Stimulated activated CD4-positive, alpha-beta T cell treated with anti-CD3 and anti-CD28 coated beads, TNF-alpha, amount 100 ng/mL, for 1 hour (primary cell): ENCODE measurements at places on chromosomes 12 and 14.

GRCh38 chr14:41604721-41605531 lies 1.8 kb upstream of the LRFN5 start:
- DNase-seq, result no peak

GRCh38 chr14:88040146-88040545 lies 35.2 kb downstream of the GPR65 start:
- no peak for DNase-seq

DNA sequence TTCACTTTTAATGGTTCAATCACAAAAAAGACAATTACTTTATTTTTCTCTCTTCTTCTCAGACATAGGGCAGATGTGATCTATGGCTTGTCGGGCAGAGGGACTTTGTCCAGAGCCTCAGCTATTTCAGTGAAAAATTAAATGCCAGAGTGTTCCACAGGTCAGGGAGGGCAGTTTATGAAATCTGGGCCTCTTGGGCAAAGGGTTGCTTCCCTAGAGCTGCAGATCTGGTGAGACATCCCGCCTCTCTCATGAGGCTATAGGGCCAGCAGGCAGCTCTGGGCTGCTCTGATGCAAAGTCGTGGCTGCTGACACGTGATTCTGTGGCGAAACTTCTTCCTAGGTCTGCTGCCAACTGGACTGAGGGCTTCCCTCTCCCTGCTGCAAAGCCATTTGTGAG lies 6.0 kb downstream of the CLMN start:
- no peak for DNase-seq

- no peak for DNase-seq
Measured at GRCh38 chr12:117284140-117284539, 77.3 kb downstream of the NOS1 start.

GRCh38 chr14:79186523-79186922 lies 1016.4 kb downstream of the NRXN3 start:
- DNase-seq, result no peak

DNA sequence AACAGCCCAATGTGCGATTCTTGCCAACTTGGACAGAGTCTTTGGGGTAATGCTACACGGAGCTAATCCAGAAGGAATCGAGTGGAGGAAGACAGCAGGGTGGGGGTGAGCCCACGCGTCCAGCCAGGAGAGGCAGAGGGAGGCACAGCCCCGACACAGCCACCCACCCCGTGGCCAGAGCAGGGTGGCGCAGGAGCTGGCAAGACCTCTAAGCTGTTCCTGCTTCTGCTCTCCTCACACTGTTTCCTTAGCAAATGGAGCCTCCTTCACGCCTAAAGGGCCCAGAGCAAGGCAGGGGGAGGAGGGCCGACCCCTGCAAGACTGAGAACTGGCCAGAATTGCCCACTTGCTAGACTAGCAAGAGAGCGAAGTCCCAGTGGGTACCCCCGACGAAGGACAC lies 91.5 kb downstream of the FBXL14 start:
- DNase-seq, result no peak

GRCh38 chr12:104553421-104553820 lies 96.7 kb downstream of the CHST11 start:
- DNase-seq, result no peak

- DNase-seq, result no peak
Measured at GRCh38 chr12:22682663-22683062, 57.7 kb downstream of the ETNK1 start.

DNA sequence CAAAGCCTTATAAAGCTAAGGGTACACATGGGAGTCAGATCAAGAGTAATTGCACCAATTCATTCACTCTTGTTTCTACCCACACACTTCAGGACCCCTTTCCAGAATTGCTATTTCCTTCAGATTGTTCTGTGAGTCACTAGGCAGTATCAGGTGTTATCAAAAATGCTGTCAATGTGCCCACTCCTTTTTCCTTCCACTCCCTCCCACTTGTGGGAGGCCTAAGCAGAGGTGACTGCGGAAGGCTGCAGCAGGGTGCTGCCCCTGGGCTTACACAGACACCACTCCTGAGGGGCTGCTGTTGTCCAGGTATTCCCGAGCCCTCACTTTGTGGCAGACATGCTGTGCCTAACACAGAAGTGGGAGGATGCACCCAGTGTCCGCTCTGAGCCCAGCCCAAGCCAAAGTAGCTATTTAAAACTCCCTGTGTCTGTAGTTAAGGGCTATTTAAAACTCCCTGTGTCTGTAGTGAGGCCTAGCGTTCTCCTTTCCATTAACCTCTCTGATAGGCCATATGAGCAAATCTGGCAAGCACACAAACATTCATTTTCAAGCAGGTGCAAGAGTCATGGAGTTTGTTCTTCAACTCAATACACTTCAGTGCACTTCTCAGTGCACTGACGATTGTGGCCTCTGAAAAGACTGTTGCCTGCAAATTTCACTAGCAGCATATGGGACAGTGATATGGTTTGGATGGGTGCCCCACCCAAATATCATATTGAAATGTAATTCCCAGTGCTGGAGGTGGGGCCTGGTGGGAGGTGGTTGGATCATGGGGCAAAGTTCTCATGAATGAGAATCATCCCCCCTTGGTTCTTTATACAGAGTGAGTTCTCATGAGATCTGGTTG lies 117.8 kb downstream of the PHLDA1 start:
- DNase-seq, result peak; percentile 7

GRCh38 chr14:32078023-32078857 lies 1.1 kb downstream of the ARHGAP5 start:
- DNase-seq, result no peak

GRCh38 chr12:85821759-85822158 lies 14.4 kb downstream of the RASSF9 start:
- no peak for DNase-seq

DNA sequence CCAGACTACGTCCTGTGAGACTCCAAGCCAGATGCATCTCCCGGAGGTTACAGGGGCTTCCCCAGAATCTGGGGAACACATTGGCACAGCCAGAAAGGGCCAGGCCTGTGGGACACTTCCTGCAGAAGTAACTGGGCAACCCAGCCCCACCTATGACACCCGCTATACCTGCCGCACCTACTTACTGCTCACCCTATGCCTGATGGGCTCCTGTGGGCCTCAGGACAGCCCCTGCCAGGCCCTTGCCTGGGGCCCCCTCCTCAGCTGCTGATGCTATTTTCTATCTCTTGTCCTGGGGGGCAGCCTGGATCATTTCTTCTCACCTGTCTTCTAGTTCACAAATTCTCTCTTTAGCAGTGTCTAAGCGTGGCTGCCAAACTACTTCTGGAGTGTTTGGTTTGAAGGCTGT lies 28.7 kb downstream of the JAG2 start:
- DNase-seq, result no peak

DNA sequence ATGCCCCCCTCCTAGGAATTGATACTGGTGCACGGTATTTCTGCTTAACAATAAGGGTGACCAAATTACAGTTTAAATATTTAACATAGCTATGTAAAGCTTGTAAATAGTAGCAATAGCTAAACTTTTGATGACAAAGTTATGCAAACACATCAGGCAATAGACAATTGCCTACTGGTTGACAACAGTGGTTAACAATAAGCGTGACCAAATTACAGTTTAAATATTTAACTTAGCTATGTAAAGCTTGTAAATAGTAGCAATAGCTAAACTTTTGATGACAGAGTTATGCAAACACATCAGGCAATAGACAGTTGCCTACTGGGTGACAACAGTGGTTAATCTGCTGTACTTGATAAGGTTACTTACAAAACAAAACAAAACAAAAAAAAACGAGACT lies 886.5 kb upstream of the FLRT2 start:
- no peak for DNase-seq

DNA sequence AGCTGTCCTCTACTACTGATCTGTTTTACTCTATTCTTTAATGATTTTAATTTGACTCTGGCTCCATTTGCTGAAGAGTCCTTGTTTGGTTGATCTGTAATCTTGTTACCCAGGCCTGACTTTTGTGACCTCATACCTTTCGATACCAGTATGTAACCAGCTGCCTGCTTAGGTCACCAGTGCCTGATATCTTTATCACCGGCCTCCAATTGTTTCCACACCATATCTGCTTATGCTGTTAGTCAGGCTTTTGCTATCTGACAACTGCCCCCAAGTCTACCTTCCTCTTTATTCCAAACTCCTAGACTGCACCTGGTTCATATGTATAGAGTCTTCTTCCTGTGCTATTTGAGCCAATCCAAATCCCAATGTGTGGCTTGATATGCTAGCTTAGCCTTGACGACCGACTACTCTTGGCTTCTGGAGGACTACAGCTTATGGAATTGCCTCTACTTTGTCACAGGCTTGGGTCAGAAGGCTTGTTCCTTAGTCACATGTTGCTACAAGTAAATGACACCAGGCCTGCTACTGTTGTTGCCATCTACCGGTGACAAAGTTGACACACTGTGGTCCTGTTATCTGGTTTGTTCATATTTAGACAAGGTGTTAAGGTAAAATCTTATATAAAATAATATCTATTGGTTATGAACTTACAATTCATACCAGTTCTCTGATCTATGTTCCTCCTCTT lies 193.9 kb downstream of the TRHDE start:
- no peak for DNase-seq

DNA sequence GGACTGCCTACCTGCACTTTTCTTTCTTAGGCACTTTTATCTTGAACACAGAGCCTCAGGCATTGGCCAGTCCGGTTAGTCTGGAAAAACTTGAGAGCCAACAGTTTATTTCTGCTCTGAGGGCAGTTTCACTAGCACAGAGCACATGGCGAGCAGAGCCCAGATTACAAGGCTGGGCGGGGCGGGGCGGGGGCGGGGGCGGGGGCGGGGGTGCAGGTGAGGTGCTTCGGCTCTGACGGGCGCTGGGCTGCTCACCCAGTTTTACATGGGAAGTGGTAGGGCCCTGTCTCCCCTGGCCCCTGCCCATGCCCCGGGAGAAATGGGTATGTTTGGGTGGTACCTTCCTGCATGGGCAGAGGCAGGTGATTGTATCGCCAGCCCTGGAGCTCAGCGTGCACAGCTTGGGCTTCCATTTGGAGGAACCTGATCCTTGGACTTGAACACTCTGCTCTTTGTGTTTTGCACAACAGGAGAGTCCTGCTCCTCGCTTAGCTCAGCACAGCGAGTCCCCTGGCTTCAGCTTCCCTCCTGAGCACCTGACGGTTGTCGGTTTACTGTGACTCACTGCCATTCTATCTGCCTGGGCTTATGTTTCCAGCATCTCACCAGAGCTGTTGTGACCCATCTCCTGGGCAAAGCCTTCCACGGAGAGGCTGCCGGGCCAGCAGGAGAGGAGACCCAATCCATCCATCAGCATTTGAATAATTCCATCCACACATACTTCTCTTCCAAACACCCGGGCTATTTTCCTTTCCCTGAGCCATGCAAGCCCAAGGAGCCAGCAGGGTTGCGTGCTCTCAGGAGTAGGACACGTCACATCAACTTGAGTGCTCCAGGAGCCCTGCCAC lies 108.5 kb downstream of the ARF6 start:
- peak; percentile 41 for DNase-seq

DNA sequence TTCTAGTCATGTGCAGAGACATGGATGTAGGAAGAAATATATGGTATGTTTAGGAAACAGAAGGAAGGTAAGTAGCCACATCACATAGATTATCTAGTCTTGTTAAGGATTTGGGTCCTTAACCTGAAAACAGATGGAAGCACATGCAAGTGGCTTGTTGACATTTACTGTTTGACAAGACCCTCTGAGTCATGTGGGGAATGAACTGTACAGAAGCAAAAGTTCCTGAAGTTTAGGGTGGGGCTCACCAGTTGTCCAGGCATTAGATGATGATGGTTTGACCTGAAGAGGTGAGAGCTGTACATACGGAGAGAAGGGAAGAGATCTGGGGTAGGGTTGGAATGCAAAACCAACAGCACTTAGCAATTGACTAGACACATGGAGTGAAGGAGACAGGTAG lies 281.1 kb upstream of the GRIP1 start:
- DNase-seq, result no peak

GRCh38 chr12:46526233-46526632 lies 153.7 kb upstream of the SLC38A2 start:
- DNase-seq, result no peak

DNA sequence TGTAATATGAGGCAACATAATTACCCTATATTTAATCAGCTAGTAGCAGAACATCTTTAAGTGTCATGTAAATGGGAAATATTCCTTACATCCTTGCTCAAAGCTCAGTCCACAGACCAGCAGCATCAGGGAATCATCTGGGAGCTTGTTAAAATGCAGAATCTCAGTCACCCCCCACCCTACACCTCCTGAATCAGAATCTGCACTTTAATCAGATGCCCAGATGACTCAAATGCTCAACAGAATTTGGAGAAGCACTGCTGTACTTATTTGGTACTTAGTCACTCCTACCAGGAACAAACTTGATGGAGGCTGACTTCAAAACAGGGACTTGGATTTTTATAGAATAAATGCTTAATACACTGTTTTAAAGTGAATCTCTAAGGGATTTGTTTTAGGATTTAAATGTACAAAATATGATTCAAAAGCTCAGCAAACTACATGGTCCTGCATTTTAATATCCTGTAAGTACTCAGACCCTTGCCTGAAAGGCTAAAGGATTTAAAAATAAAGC lies 96.5 kb downstream of the ARMH4 start:
- no peak for DNase-seq

GRCh38 chr12:66808606-66809005 lies 129.7 kb upstream of the GRIP1 start:
- no peak for DNase-seq

DNA sequence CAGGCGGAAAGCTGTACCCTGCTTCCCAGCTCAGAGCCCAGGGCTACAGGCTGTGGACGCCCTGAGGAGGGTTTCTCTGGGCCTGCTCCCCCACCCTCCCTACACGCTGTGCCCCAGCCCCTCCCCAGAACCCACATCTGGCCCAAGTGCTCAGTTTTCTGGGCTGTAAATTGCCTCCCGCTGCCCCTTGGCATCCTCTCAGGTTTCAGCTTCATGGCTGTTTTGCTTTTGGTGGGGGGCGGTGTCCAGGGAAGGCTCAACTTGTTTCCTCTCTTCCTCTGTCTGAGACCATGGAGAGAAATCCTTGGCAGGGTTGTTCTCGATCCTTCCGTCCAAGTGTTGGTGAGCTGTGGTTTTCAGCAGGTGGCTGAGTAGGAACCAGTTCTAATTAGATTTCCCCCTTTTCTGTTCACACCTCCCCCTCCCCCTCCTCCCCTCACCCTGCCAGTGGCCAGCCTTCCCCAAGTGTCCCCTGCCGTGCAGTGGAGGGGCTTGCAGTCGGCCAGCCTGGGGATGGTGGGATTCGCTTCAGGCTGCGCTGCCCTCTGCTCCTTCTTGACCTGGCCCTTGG lies 61.8 kb downstream of the TSPAN9 start:
- DNase-seq, result no peak

GRCh38 chr14:54645639-54646038 lies 78.7 kb downstream of the SAMD4A start:
- no peak for DNase-seq

- DNase-seq, result no peak
Measured at GRCh38 chr14:22202313-22202712, 386.7 kb downstream of the DAD1 start.

GRCh38 chr12:53983950-53984572 lies 885 bp upstream of the HOXC10 start:
- DNase-seq, result no peak

DNA sequence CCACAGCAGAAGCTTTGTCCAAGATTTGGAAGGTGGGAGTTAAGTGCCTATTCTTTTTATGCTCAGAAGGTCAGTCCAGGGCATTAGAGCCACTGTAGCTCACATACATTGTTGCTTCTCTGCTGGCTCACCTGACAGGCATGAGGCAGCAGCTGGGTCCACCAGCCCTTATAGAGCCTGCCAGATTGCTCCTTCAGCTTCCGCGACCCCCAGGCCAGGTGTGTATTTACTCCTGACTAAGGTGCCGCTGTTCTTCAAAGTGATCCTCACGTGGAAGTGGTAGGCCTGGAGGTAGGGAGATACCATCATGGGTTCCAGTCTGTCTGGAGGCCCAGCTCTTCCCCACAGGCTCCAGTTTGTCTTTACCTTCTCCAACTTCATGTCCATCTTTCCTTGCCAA lies 17.5 kb upstream of the CPM start:
- DNase-seq, result no peak

- no peak for DNase-seq
Measured at GRCh38 chr12:61011767-61012423, 1248.3 kb upstream of the USP15 start.
